ENCODE measurements at places on chromosomes 2 and 18.
A peak's percentile ranks its signal among the peaks of the same experiment; 100 is the strongest.

GRCh38 chr2:54725343-54726099, 2.1 kb downstream of the EML6 start:
- no peak for DNase-seq

DNA sequence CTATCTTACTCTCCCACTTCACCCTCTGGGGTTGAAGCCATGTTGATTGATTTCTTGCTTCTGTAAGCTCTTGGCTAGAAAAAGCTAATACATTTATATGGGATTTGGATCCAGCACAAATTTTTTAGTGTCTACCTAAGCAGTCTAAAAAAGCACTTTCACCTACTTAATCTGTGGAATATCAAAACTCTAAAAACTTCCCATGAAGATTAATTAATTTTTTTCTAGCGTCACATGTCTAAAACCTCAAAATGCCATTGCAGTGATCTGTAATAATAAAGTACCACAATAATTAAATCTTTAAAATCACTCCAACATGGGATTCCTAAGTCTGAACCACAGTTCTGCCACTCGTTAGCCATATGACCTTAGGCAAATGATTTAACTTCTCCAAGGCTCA, 180.1 kb downstream of the EN1 start:
- DNase-seq: no peak

GRCh38 chr18:51196811-51197660, 445 bp downstream of the MEX3C start:
- DNase-seq: peak; percentile 20

DNA sequence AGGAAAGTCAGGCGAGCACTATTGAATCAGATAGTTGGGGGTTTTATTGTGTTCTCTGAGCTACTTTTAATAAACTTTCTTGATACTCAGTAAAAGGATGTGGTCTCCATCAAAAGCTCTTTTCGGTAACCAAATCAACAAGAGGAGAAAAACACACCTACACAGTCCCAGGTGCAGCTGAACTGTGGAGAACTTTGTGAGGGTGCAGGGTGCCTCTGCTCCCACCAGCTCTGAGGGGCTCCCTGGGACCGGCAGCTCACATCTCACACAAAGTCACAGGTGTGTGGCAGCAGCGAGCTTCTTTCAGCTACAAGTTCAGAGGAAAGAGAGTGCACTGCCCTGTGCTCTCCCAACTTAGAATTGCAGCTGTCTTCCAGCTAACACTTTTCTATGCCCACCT, 650.4 kb downstream of the RNF144A start:
- DNase-seq: no peak

- no peak for DNase-seq
These were observed 16.9 kb downstream of the PSTPIP2 start for GRCh38 chr18:46054956-46055837.

DNA sequence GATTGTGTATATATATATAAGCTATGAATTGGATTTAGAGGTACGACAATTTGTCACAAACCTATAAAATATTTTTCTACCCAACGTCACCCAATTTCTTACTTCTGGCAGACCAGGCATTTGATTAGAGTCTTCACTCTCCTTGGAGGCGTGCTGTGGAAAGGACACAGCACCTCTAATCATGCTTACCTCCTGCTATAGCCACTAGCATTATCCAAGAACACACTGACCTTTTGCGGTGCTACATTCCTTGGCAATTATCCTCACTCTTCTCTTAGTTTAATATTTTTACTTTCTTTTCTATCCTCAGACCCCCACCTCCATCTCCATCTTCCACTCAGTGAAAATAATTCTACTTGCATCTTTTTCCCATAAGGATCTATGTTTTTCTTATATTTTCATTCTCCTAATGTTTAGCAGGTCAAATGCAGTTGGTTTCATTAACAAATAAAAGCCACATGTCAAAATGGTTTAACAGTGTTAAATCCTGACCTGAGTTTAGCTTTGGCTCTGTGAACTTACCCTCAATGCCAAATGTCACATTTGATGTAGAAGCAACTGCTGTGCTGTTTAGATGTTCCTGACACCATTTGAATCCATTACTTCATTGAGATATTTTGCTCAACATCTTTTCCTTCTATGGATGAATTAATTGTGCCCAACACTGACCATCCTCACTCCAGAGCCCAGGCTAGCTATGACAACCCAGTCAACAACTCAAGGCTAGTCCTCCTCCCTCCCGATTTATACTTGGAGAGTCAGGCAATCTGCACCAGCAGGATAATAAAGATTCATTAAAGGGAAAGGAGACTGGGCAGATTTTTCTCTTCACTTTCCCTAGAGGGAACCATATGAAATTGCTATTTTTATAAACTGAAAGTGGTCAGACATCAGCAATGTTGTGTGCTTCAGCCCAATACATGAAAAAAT, 240.5 kb downstream of the MREG start:
- no peak for DNase-seq

DNA sequence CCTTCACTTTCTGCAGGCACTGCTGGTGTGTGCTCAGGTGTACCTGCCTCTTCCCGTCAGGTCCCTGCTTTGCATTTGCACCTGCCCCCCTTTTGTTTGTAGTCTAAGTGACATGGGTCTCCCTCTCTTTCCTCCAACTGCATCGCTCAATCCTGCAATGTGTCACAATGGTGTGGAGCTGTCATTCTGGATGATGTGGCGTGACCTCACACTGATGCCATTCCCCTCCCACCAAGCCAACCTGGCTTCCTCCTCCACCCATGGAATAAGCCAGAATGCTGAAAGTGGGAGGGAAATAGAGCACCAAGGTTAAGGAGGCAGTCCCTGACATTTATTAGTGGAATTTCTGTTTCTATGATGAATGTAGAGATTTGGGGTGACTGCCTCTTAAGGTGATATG, 156.7 kb downstream of the ZBTB7C start:
- DNase-seq: no peak

DNA sequence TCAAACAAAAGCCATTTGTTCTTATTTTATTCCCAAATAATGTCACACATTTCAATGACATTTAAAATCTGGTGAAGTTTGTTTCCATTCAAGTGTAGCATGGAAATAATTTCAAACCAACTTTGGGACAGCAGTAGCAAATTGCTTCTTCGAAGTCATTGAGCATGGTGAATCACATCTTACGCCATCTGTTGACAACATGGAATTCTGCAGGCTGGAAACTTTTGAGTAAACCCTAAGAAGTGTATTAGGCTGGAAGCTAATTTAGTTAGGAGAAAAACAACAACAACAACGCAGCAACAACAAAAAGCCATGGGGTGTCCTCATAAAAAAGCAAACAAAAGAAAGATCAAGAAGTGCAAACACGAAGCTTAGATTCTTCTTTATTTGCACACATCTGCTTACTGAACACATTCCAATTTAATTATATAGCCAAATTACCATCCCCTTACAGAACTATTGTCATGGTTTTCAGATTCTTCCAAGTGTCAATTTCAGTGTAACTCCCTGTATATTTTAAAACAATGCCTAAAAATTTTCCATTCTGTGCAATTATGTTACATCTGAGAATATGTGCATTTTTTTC, 659.0 kb upstream of the CDH7 start:
- peak; percentile 43 for DNase-seq

GRCh38 chr2:28956890-28957289, 24.2 kb upstream of the TOGARAM2 start:
- no peak for DNase-seq

GRCh38 chr2:140509765-140510164, 1621.1 kb downstream of the LRP1B start:
- no peak for DNase-seq

DNA sequence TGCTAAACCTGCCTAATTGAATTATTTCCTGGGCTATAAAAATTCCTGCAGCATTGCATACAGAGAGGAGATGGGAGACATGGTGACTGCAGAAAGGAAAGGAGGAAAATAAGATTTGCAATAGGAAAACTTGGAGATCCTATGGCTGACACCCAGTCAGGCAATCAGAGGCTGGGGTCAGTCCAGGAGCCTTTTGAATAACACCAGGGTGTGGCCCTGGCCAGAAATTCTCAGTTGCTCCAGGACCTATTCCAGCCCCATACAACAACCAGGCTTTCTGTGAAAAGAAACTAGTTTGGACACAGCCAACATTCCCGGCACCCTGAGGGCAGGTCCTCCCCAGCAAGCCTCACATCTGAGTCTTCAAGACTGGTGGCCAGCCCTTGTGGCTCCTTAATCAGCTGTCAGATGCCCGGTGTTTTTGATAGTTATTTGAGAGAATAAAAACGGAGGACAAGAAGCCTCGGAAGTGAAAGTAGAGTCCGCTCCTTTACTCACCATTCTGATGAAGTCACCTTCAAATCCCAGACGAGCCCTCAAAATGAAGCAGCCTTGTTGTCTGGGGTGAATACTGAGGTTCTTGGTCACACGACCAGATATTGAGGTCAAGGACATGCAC, 31.1 kb upstream of the GMCL1 start:
- DNase-seq: no peak

DNA sequence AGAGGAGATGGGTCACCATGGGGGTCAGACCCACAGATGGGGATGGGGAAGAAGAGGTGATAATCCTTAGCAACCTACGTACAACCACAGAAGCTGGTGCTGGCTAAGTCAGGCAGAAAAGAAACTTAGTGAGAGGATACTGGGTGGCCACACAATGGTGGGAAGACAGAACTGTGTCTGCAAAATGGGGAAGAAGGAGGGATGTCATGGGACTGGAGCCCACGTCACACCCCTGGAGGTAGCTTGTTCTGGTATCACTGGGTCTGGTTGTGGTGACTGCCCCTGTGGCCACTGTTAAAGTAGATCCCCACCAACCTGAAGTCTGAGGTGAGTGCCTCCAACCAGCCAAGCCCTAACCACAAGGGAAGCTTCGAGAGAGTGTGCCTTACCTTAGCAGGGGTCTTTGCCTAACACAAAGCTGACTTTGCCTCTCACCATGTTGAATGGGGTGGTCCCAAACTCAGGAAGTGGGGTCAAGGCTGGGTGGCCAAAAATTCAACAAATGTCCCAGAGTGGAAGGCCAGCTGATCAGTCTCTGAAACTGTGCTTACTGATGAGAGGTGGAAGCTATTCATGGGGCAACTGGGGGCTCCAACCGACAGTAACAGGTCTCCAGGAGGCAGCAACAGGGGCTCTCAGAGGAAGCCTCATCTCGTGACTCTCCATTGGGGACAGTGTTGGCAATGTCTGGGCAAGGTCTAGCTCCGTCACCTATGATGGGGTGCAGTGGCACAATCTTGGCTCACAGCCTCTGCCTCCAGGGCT, 64.8 kb upstream of the SLC1A4 start:
- DNase-seq: no peak
